ENCODE measurements at places on chromosomes 1 and 21.

DNA sequence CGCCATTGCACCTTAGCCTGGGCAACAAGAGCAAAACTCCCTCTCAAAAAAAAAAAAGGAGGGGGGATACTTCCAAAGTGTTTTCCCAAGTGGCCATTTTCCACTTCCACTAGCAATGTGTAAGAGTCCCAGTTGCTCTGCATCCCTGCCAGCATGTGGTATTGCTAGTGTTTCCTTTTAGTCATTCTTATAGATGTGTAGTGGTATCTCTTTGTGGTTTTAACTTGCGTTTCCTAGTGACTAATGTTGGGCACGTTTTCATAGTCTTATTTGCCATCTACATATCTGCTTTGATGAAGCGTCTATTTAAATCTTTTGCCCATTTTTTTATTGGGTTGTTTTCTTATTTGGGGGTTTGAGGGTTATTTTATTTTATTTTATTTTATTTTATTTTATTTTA, 31.1 kb downstream of the INAVA start:
- no peak for DNase-seq

GRCh38 chr1:48415050-48415449, 57.0 kb downstream of the SPATA6 start:
- no peak for DNase-seq

DNA sequence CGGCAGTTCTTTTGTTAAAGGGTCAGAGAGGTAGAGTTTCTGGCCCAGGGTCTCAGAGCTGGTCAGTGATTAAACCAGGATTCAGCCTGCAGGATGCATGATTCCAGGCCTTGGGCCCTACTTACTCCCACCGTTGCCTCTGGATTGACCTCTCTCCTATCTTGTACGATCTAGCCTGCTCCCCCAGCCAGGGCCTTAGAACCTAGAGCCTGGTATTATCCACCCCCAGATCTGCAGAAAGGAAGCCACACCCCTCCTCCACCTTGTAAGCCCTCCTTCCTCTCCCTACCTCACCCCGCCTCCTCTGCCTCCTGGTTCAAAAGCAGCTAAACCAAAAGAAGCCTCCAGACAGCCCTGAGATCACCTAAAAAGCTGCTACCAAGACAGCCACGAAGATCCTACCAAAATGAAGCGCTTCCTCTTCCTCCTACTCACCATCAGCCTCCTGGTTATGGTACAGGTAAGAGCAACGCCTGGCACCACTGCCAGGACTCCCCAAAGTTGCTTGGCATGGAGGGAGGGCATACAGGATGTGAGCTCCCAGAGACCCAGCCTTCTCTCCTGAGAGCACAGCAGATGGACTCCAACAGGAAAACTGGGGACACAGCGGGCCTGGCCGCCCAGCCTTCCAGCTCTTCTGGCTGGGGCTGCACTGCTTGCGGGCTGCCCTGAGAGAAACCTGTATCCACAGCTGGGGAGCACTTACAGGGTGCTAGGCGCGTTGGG, at the start of gene CD52:
CD52 (plus strand) TSS at position 347 of the 726 bp plus-strand sequence; CDS start at position 407, 60 bp downstream.
- no peak for DNase-seq

GRCh38 chr21:36325373-36326010, 5.5 kb downstream of the MORC3 start:
- no peak for DNase-seq

GRCh38 chr1:228848406-228848805, 113.1 kb downstream of the RHOU start:
- no peak for DNase-seq

DNA sequence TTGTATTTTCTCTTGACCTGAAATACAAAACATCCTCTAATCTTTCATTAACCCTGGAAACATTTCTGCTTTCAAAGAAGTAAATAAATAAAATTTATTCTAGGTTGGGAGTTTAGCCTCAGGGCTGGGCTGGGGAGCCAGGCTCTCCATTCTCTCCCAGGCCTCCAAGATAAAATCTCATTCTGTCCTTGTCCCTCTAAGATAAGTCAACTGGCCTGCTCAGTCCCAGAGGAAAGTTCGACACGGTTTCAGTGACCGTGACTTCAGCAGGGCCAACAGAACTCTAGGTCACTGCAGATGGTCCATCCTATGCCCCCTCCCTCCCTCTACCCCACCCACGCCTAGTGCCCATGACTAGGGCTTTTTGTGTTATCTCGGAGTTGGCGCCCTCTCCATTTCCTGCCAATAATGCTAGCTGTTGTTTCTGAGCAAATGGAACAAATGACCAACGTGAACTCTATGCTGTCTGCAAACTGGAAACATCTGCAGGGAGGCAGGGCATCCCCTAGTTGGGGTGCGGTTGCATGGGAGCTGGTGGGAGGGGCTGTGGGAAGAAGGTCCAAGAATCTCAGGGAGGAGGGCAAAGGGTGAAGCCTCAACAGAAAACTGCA, 10.1 kb upstream of the ADORA3 start:
- no peak for DNase-seq

- no peak for DNase-seq
Observed at GRCh38 chr1:29753244-29753643, 516.9 kb downstream of the PTPRU start.

- no peak for DNase-seq
Observed at GRCh38 chr1:182658055-182658454, 26.3 kb downstream of the RGS8 start.

DNA sequence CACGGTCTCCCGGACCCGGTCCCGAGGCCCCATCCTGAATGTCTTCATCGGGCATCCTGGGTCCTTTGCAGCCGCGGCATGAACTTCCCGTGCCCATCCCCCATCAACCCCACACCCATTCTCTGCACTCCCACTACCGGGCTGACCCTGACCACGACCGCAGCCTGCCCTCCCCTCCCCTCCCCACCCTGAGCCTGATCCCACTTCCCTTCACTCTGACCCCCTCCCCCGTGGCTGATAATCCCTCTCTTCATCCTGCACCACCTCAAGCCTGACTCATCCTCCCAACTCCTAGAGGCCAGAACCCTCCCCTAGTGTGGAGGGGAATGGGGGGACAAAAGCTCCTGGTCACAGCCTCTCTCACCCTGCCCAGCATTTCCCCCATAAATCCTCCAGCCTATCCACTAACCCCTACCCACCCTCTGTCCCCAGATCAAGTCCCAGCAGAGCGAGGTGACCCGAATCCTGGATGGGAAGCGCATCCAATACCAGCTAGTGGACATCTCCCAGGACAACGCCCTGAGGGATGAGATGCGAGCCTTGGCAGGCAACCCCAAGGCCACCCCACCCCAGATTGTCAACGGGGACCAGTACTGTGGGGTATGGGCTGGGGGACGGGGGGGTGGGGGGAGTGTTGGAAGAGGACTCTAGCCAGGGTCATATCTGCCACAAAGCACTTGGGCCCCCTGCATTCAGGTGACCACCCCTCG, 602 bp downstream of the SH3BGRL3 start:
- DNase-seq = no peak

DNA sequence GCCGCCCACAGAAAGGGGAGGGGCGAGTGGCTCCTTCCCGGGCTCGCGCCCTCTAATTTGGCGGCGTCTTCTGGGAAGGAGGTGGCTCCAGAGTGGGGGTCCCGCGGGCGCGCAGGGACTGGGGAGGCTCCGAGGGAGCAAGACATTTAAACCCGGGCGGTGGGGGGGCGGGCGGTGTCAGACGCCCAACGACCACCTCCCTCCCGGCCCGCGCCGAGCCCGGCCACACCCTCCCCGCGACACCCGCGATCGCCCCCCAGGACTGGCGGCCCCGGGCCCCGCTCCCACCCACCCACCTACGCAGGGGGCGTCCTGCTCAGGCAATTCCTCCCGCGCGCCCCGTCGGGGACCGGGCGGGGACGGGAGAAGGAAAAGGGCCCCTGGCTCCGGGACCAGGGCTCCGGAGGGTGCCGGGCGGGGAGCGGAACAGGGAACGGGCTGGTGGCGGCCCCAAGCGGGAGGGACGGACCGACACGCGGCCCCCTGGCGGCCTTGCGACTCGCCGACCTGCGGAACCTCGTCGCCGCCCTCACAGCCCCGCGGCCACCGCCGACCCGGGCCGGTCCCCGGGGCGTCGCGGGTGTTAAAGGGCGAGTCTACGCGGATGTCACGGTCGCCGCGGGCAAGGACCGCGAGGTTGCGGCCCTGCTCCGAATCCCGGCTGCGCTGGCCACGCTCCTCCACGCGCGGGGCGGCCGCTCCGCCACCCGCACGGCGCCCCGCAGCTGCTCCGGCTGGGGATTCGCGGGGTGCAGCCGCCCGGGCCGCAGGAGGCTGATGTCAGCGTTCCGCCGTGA, 94.0 kb upstream of the FMN2 start:
- DNase-seq = no peak

- no peak for DNase-seq
Observed at GRCh38 chr1:32336591-32336932, 529 bp upstream of the MARCKSL1 start.

- DNase-seq = peak; percentile 96
Observed at GRCh38 chr1:9428601-9429341, 110.5 kb upstream of the SLC25A33 start.

- no peak for DNase-seq
Observed at GRCh38 chr21:44756423-44757185, 45.0 kb downstream of the UBE2G2 start.

GRCh38 chr1:220498188-220498587, 29.7 kb upstream of the MARK1 start:
- no peak for DNase-seq

GRCh38 chr1:154434346-154435085, 29.4 kb downstream of the IL6R start:
- DNase-seq = no peak

DNA sequence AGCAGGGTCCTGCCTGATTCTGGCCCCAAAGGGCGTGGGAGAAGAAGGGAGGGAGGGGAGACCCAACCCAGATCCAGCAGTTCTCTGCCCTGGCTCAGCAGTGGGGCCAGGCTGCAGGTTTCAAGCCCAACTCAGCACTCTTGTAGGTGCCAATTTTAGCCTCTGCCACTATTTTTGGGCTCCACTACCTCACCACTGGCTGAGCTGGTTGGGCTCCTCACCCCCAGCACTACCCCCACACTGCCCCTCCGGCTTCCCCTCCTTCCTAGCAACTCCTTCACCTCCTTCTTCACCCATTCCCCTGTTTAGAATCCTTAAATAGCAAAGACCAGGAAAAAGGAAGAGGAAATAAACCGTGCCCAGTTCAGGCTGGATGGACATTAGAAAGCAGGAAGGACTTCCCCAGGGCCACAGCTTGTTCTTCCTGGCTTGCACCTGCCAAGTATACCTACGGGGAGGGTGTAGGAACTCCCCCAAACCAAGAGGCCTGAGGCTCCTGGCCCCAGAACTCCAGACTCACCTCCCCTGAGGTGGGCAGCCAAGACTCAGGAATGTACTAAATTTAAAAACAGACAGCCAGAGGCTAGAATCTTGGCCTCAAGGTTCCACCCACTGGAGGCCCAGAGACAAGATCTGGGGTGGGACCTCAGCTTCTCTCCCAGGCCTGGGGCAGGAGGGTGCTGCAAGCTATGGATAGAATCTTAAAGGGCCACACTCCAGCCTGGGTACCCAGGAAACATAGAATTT, 1.4 kb upstream of the ARHGEF2 start:
- DNase-seq = no peak

DNA sequence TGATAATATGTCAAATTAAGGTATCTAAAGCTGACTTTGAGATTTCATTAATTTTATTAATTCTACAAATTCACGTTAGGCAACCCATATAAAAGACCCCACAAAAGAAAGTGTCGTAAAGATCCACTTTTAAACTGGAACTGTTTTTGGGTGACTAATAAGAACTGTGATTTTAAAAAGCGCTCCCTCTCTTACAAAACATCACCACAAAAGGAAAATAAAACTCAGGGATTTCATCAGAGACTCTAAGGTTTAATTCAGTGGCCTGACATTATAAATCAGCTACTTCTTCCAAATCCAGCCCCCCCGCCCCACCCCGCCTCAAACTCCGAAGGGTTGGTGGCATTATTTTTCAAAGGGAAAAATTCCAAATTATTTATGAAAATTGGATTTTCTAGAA, 2.7 kb downstream of the COL24A1 start:
- no peak for DNase-seq

- no peak for DNase-seq
Observed at GRCh38 chr1:183551924-183552323, 38.3 kb downstream of the NCF2 start.

GRCh38 chr1:30984165-30984889, 75.8 kb upstream of the SDC3 start:
- DNase-seq = no peak

DNA sequence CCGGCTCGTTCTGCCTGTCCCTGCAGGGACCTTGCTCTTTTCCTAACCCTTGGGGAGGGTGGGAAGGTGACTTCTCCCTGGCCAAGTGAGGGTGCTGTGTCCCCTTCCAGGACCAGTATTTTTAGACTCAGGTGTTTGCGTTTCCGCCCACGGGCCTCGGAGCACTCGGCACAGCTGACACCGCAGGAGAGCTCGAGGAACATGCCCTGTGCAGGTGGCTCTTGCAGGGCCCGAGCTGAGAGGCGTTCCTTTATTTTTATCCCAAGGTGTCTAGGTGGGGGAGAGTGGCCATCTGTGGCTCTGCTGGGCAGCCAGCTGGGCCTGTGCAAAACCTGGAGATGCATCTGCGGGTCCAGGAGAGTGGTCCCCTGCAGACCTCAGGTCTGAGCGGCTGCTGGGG, 16.0 kb downstream of the PLCH2 start:
- no peak for DNase-seq

DNA sequence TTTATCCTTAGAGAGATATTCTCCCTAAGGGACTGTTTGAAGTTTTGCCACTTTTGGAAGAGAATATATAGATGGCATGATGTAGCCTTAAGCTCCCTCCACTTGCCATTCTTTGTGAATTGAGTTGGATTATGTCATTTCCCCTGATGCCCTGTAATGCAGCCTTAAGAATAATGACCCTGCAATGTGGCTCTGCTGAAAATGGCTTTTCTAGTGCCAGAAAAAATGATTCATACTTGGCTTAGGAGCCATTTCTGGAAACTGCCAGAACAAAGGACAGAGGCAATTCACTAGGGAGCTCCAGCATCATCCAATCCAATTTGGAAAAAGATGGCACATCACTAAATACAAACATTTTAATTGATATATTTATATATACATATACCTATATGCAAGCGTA, 265.3 kb downstream of the SPATA17 start:
- no peak for DNase-seq

DNA sequence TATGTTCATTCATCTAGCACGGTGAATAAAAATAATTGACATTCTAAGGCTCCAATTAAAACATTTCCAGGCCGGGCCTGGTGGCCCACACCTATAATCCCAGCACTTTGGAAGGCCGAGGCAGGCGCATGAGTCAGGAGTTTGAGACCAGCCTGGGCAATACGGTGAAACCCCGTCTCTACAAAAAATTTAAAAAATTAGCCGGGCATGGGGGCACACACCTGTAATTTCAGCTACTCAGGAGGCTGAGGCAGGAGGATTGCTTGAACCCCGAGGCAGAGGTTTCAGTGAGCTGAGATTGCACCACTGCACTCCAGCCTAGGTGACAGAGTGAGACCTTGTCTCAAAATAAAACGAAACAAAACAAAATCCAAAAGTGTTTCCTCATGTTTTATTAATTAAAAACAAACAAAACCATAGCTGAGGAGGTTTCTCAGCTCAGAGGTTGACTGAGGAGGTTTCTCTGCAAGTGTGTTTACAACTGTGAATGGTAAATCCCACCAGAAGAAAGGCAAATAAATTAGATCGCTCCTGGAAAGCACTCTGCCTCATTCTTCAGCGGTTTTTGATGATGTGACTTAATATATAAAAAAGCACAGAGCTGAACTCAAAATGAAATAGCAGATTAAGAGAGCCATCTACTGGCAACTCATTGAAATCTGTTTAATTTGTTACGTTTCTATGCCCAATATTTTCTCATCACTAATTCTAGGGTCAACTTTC, 37.7 kb upstream of the ATG4C start:
- DNase-seq = peak; percentile 9
